ENCODE measurements at places on chromosomes 11 and 22.

DNA sequence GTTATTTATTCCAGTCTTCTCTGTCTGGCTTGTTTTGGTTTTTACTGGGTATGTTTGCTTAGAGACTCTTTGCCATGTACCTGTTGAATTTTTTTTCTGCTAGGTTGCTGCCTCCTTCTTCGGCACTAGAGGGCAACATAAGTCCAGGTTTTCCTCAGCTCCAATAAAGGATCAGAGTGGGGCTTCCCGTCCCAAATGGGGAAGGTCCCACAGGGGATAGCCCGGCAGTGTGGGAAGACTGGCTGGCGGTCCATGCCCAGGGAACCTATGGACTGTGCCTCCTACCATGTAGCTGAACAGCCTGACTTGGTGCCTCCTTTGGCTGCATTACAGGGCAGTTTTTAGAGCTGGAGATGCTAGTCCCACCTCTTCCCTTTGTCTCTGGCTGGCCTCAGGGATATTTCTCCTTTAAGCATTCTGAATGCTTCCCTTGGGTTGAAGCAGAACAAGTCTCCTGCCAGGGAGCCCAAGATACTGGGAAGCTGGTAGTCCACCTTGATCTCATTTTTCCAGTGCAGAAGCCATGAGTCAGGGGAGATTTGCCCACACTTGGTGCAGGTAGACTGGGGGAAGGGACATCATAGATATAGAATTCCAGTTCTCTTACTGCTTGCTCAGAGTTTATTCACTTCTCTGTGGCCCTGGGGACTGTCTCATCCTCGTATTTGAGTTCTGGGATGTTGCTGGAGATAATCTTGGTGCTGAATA is 60.2 kb downstream of the BRD1 start:
- peak; percentile 52 for DNase-seq

- DNase-seq = no peak
Observed at GRCh38 chr11:114284021-114284420, 12.2 kb upstream of the NNMT start.

DNA sequence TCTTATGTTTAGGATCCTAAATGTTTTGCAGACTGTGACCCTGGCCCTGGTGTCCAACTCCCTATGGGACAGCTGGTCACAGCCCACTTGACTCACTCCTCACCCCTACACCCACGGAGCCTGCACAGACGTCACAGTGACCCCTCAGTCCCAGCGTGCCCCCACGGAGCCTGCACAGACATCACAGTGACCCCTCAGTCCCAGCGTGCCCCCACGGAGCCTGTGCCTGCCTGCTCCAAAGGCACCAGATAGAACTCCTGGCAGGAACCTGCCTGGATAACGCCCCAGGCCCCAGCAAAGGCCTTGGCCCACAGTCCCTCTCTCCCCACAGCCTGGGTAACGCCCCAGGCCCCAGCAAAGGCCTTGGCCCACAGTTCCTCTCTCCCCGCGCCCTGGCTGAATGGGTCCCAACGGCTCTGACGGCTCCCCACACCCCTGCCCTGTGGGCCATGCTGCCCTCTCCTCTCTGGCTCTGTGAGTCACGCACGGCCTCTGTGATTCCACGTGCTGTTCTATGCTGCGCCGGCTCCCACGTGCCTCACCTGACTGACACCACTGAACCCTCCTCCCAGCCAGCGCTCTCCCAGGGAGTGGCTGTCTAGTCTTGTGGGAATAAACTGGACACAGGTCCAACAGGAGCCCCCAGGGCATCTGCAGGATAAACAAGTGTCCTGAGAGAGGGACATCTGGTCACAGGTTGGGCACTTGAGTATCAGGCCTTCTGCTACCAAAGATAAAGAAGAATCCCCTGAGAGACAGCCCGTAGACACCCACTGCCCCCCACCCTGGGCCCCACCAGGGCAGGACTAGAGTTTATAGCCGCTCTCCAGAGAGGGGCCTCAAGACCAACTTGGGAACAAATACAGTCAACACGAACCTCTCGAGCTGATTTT is 250.3 kb downstream of the BRD1 start:
- no peak for DNase-seq

DNA sequence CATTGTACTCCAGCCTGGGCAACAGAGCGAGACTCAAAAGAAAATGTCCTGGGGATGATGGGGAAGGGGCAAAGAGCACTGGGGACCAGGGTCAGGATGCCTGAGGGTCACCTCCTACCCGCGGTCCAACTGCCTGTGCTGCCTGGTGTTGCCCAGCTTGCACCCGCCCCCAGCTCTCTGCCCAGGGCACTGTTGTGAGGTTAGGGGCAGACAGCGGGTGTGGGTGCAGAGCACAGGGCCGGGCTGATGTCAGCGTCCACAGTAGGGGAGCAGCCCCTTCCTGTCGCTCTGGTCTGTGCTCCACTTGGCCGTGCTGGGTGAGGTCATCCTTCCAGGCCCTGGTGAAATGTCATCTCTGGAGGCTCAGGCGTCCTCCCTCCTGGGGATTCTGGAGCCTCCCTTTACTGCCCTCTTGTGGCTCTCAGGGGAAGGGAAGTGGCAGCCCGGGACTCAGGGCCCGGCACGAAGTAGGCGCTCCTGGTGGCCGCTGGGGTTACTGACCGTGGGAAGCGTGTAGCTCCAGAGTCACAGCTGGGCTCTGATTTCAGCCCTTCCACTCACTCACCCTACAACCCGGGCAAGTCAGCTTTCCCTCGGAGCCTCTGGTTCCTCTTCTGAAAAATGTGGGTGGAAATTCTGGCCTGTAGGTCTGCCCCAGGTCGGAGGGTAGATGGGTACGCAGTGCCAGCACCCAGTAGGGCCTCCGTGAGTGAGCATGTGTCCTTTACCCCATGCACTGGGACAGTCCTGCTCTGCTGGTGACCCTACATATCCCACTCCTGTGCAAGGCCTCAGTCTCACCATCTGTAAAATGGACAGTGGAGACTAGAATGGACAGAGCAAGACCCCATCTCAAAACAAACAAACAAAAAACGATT is 17.3 kb upstream of the PRR5 start:
- DNase-seq = peak; percentile 84

- DNase-seq = no peak
Observed at GRCh38 chr11:65920372-65920802, 1.2 kb downstream of the DRAP1 start.

DNA sequence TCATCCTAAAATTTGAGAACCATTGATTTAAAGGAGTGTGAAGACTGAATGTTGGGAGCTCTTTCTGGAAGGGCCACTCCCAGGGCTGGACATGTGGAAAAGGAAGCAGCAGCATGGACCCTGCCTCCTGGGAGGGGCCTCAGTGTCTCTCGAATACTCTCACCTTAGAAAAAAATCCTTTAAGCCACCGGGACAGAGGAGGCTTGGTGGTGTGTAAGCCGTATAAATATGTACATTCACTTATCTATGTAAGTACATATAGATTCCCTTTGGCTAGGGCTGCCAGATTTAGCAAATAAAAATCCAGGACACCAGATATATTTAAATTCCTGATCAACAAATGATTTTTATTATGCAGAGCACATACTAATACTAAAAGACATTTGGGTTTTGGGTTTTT is 17.6 kb downstream of the NTM start:
- no peak for DNase-seq

DNA sequence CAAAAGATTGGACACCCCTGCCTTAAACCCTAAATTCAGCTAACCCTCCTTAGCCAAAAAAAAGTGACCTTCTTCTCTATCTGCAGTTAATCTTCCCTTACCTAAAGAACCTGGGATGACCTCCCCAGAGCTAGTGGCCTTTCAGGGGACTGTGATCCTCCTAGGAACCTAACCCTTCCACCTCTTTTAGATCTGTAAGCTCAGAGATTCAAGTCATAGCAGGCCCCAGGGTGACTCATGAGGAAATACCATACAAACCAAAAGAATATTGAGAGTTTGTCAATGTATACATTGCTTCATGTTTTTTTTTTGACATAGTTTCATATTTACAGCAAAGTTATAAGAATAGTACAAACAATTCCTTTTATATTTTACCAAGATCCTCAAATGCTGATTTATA is 38.3 kb upstream of the CXCR5 start:
- DNase-seq = no peak

DNA sequence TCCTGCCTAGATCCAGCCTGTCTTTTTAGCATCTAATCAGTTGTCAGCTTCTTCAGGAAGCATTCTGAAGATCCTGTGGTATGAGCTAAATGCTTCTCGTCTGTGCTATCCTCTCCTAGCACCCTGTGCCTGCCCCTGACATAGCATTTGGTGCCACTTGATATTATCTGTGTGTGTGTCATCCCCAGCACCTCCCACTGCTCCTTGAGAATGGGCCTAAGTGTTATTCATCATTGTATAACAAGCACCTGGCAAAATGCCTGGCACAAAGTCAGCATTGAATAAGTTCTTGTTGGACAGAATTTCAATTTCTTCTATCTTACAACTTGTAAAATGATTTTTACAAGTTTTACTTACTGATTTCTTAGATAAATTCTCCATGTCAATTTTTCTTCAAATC is 28.1 kb upstream of the OLFML1 start:
- no peak for DNase-seq

DNA sequence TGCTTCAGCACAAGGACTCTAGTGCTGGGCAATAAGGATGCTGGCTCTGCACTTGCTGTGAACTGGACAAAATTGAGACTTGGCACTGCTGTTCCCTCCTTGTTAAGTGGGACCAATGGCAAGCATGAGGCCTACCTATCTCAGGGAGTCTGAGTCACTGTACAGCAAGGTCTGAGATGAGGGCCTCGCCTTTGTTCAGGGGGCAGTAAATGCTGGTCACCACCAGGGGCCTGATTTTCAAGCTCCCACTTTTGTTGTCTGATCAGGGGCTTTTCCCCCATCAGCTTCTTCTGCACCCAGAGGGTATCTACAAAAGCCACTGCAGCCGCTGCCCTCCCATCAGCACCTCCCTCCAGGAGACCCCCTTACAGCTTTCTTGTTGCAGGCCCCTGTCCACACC is 22.8 kb downstream of the DHCR7 start:
- DNase-seq = no peak

- no peak for DNase-seq
Observed at GRCh38 chr11:62710001-62710345, 2.5 kb downstream of the GNG3 start.

DNA sequence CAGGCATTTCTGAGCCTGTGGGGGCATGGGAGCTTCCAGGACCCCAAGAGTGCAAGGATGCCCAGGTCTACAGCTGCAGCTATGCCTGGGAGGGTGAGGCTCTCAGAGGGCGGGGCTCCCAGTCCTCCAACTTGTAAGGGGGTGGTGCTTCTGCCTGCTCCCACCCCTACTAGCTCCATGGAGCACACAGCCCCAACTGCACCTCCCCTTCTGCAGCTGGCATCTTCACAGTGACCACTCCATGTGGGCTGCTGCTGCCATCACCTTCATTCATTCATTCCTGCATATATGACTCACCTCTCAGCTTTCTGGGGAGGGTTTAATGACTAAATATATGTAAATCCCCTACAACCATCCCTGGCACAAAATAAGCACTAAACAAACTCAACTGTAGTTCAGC is 43.8 kb downstream of the CHST1 start:
- DNase-seq = no peak

- no peak for DNase-seq
Observed at GRCh38 chr11:118265954-118266353, 1.9 kb upstream of the MPZL2 start.

- DNase-seq = no peak
Observed at GRCh38 chr11:117597071-117597470, 199.9 kb downstream of the DSCAML1 start.

DNA sequence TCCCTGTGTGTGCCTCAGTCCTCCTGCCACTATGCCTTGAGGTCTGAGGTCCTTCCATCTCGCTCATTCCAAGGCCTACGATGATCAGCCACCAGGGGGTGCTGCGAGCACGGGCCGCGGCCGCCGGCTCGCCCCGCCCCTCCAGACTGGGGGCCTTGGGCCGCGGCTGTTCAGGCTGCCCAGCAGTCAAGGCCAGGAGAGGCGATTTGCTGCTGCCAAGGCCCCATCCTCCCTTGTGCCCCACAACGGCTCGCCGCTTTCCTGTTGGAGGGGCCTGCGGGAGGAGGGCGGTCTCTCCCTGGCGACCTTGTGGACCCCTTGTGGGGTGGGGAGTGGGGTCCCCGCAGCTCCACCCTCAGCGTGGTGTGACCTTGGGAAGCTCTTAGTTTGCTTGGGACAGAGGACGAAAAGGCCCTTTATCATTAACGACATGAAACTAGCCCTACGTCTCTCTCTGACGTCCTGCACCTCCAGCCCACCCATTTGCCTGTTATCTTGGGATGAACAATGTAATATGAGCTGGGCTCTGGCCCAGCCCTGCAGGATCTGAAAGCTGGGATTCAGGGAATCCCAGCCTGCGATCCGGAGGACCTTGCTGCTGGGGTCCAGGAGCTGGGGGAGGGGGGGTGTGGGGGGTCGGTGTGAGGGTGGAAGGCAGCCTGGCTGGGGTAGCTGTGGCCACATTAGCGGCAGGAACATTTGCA is 5.3 kb upstream of the GALR3 start:
- peak; percentile 64 for DNase-seq

DNA sequence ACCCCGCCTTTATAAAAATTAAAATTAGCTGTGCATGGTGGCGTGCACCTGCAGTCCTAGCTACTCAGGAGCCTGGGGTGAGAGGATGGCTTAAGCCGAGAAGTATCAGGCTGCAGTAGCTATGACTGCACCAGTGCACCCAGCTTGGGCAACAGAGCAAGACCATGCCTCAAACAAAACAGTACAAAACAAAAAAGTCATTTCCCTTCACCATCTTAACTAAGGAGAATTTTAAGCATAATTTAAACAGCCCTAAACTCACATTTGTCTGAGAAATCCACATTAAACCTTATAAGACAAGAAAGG is 23.3 kb upstream of the TFIP11 start:
- no peak for DNase-seq

- no peak for DNase-seq
Observed at GRCh38 chr11:79088967-79089366, 351.9 kb downstream of the TENM4 start.

- no peak for DNase-seq
Observed at GRCh38 chr22:18970176-18970947, 34.3 kb upstream of the PRODH start.

GRCh38 chr11:131002145-131002544 is 85.9 kb upstream of the SNX19 start:
- DNase-seq = no peak

Measured in CD4-positive, alpha-beta T cell treated with Interleukin-4 for 4 hours (primary cell).